ENCODE measurements at places on chromosomes 12 and 14. TPM values are rescaled to one million over a fixed set of nuclear protein-coding genes. Genes with fewer than 3 reads are reported as not detected.

DNA sequence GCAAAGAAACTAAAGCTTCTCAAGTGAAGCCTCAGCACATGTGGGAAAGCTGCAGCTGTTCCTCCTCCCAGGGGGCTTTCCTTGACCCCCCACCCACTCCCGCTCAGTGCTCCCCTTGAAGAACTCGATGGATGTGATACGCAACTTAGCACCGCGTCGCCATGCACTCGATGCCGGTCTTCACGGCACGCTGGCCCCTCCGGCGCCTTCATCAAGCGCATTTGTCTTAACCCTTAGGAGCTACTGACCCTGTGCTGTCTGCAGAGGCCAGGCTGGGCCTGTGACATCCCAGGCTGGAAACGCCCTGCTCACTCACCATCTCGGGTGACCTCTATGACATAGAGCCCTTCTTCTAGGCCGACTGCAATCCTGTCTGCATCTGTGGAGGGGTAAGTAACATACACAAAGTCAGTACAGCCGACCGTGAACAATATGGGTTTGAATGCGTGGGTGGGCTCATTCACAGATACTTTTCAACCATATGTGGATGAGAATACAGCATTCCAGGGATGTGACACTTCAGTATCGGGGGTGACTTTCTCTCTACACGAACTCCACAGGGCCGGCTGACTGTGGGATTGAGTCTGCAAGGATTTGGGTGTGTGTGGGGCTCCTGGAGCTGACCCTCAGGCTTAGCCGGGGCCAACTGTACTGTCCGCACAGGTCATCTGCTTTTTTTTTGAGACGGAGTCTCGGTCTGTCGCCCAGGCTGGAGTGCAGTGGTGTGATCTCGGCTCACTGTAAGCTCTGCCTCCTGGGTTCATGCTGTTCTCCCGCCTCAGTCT is 23.1 kb downstream of the AMN start:
- DNase-seq, result no peak

Gene SSPN
- 1.6 TPM for total RNA-seq

DNA sequence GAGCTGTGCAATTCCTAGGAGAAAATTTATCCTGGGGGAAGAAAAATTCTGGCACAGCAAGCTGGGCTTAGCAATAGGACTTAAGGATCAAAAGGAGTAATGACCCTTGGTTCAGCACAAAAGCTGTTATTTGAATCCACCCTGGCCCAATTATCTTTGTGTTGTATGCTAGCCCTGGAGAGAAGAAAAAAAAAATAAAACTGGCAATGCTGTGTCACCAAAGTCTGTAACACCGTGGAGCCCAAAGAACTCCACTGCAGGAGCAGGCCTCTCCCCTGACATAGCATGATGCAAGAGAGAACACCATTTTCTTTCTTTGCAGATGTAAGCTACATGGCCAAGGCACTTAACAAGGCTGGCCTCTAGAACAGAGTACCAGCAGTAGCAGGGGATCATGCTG is 63.0 kb upstream of the ARHGAP5 start:
- no peak for DNase-seq

Gene PPP1R1A
- total RNA-seq, result 11.1 TPM

Gene OTX2
- total RNA-seq, result not detected

- no peak for DNase-seq
Observed at GRCh38 chr14:91606851-91607250, 96.7 kb upstream of the PPP4R3A start.

Measured in epithelial cell of proximal tubule (primary cell).